B cell (primary cell): ENCODE measurements at places on chromosomes 4 and X. TPM values are rescaled to one million over a fixed set of nuclear protein-coding genes. Genes with fewer than 3 reads are reported as not detected.
A peak's percentile ranks its signal among the peaks of the same experiment; 100 is the strongest.

GRCh38 chrX:87616371-87616770 is 98.8 kb downstream of the KLHL4 start:
- H3K4me1 ChIP-seq, result no peaks in the 10 kb centered on the region
- H3K4me3 ChIP-seq, result no peak overlapping the region
- DNase-seq, result no peak
- no peaks in the 10 kb centered on the region for H3K27me3 ChIP-seq
- H3K36me3 ChIP-seq, result no peaks in the 10 kb centered on the region

DNA sequence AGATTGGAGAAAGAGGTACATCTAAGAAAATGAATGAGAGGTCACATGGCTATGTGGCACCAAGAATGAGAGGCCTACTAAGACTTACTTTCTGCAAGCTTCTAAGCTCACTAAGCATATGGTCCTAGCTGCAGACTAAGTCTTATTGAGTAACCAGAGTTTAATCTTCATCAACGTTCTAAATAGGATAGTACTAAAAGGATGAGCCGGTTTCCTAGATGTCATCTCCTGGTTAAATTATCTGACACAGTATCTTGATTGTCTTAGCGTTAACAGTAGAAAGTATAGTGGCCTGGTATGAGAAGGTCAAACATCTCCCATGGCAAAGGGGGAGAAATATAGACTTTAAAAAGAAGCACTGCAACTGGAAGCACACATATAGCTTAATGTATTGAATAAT is 448.1 kb downstream of the PDGFC start:
- H3K4me3 ChIP-seq, result no peak overlapping the region
- H3K27ac ChIP-seq, result no peak overlapping the region
- no peaks in the 10 kb centered on the region for H3K27me3 ChIP-seq

DNA sequence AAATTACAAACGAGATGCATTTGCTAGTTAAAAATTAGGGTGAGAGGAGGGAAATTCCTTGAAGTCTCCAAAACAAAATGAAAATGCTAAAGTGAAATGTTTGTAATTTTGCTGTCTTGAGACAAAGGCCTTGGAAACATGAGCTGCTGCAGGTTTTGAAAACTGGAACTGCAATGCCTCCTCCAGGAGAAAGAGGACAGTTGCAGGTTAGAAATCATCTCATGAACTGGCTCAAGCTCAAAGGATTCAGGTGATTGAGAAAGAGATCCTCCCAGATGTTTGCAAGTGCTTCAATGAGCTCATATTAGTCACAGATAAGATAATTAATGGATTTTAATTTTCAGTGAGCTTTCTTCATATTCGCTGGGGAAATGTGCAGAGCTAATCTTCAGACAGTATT is 32.4 kb downstream of the SMPX start:
- no peak overlapping the region for H3K4me3 ChIP-seq
- no peaks in the 10 kb centered on the region for H3K4me1 ChIP-seq
- peak; percentile 32 for DNase-seq
- no peak overlapping the region for H3K27ac ChIP-seq
- no peaks in the 10 kb centered on the region for H3K27me3 ChIP-seq
- H3K36me3 ChIP-seq, result no peaks in the 10 kb centered on the region

GRCh38 chrX:71941776-71942175 is 31.1 kb downstream of the NHSL2 start:
- DNase-seq, result no peak
- no peaks in the 10 kb centered on the region for H3K4me1 ChIP-seq
- no peak overlapping the region for H3K27ac ChIP-seq
- no peaks in the 10 kb centered on the region for H3K36me3 ChIP-seq
- H3K27me3 ChIP-seq, result no peaks in the 10 kb centered on the region

DNA sequence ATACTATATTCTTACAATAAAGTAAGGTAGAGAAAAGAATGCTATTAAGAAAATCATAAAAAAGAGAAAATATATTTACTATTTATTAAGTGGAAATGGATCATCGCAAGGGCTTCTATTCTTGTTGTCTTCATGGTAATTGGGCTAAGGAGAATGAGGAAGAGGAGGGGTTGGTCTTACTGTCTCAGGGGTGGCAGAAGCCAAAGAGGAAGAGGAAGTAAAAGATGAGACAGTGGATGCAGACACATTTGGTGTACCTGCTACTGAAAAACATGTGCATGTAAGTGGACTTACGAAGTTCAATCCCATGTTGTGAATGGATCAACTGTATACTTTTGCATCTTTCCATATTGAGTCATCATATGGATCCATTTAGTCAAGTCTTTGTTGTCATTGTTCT is 1502.1 kb upstream of the ADGRL3 start:
- no peak overlapping the region for H3K4me3 ChIP-seq
- H3K27ac ChIP-seq, result no peak overlapping the region
- no peaks in the 10 kb centered on the region for H3K4me1 ChIP-seq

Gene SPIN4
- total RNA-seq, result 5.4 and 5.8 TPM in 2 replicates

Gene CCDC120
- total RNA-seq, result 12.5 and 16.2 TPM in 2 replicates

- H3K36me3 ChIP-seq, result peaks cover 81% of the 10 kb centered on the region
- H3K27me3 ChIP-seq, result no peaks in the 10 kb centered on the region
- peaks cover 32% of the 10 kb centered on the region for H3K4me1 ChIP-seq
These were observed 81.6 kb downstream of the BANK1 start for GRCh38 chr4:101871962-101872676.

DNA sequence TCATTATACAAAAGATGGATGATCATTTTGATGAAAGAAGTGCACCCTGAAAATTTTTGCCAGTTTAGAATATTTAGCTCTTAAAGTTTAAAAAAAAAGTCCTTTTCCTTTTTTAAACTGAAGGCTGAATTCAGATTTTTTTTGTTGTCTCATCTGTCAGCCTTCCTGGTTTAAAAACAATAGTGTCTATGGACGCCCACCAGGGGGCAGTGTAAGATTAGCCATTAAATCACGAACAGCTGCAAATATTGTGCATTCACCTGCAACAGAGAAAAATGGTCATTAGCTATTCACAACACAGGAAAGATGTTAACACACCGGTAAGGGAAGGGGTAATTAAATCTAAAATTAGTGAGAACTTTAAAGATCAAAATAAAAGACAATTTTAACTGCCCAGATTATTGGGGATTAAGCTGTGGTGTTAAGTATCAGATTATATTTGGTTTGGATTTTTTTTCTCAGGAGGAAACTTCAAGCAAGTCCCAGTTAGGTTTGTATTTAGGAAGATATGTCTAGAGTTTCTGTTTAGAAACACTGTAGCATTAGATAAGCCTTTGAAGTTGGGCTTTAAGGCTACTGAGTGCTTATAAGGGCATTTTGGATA is 4.4 kb upstream of the CXorf38 start:
- no peaks in the 10 kb centered on the region for H3K27me3 ChIP-seq
- peaks cover 7% of the 10 kb centered on the region for H3K4me1 ChIP-seq
- H3K4me3 ChIP-seq, result no peak overlapping the region
- DNase-seq, result peak; percentile 74
- H3K27ac ChIP-seq, result no peak overlapping the region
- H3K36me3 ChIP-seq, result peaks cover 6% of the 10 kb centered on the region

Gene SLC10A4
- 0.25 and 0.49 TPM in 2 replicates for total RNA-seq

Gene ABLIM2
- total RNA-seq, result 68.3 and 79.0 TPM in 2 replicates

Gene PABPC1L2B
- total RNA-seq, result not detected in 2 replicates

Gene TRIM2
- total RNA-seq, result 6.4 and 6.7 TPM in 2 replicates

DNA sequence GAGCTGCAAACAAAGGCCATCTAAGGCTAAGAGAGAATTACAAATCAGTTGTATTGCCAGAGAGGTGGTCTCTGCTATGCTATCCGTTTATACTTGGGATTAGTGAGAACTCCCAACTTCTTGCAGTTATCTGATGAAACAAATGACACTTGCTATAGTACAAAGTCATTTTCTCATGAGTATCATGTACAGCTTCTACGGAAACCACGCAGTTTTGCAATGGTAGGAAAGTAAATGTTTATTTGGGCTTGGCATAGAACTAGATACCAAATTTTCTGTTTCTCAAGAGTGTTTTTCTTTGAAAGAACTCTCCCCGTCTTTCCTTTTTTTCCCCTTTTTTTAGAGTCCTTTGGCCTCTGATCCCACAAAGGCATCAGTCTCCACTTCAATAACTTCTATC is 128.2 kb upstream of the ENPEP start:
- no peaks in the 10 kb centered on the region for H3K27me3 ChIP-seq
- H3K4me1 ChIP-seq, result no peaks in the 10 kb centered on the region
- no peak overlapping the region for H3K4me3 ChIP-seq
- no peaks in the 10 kb centered on the region for H3K36me3 ChIP-seq

Gene GC
- total RNA-seq, result not detected in 2 replicates

Gene CCDC158
- total RNA-seq, result not detected in 2 replicates

Gene PRKG2
- total RNA-seq, result 0.83 and 0.86 TPM in 2 replicates

- no peaks in the 10 kb centered on the region for H3K4me1 ChIP-seq
- no peak overlapping the region for H3K4me3 ChIP-seq
- no peaks in the 10 kb centered on the region for H3K36me3 ChIP-seq
- no peak for DNase-seq
These were observed 65.4 kb downstream of the TMEM150C start for GRCh38 chr4:82496349-82496748.

DNA sequence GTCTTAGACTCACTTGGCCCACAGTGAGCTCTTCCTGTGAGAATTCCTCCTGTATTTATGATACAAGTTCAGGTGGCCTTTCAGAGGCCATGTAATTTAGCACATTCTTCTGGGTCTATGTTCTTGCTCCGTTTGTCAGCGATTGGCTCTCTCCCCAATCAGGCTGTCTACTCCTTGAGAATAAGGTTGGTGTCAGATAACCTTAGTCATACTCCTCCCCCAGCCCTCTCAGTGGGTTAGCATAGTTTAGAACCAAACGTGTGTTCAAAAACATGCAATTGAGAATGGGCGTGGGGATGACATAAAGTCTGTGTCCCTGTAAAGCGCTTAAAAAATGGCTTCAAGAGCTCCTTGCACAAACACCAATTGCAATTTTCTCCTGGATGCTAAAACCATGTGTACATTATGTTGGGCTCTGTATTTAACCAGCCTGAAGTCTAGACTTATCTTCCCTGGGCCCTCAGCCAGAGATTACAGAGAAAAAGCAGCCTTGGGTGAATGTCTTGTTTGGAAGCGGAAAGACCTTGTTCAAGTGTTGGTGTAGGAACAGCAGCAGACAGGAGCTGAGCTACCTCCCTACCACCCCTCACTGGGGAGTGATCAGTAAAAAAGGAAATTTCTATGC is 9.9 kb upstream of the CT47C1 start:
- no peak for DNase-seq
- no peaks in the 10 kb centered on the region for H3K36me3 ChIP-seq
- no peaks in the 10 kb centered on the region for H3K27me3 ChIP-seq
- H3K27ac ChIP-seq, result no peak overlapping the region
- H3K4me1 ChIP-seq, result no peaks in the 10 kb centered on the region
- no peak overlapping the region for H3K4me3 ChIP-seq

Gene ARMCX4
- total RNA-seq, result 6.7 and 8.2 TPM in 2 replicates

DNA sequence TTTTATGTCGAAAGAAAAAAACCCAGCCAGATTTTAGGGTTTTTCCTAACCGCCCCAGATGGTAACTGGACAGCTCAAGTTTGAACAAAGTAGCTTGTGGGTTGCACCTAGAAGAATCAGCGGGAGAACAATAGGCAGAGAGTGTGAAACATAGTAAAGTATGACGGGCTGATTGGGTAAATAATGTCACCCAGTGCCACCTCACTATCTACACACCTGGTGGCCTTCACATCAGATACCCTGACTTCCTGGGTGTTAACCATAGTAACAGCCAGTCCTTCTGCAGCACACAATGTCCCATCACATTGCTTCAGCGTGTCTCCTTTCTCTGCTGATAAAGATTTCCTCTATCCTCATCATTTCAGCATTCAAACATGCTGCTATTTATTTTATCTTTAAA is 159.1 kb upstream of the HS3ST1 start:
- DNase-seq, result no peak
- no peaks in the 10 kb centered on the region for H3K27me3 ChIP-seq
- H3K27ac ChIP-seq, result no peak overlapping the region
- no peak overlapping the region for H3K4me3 ChIP-seq
- no peaks in the 10 kb centered on the region for H3K4me1 ChIP-seq
- H3K36me3 ChIP-seq, result no peaks in the 10 kb centered on the region

- H3K36me3 ChIP-seq, result no peaks in the 10 kb centered on the region
- H3K4me3 ChIP-seq, result no peak overlapping the region
- no peak for DNase-seq
- no peaks in the 10 kb centered on the region for H3K4me1 ChIP-seq
- H3K27ac ChIP-seq, result no peak overlapping the region
These were observed 131.7 kb downstream of the REPS2 start for GRCh38 chrX:17078031-17078720.

Gene DYNLT3
- total RNA-seq, result 20.4 and 25.1 TPM in 2 replicates

- DNase-seq, result no peak
- H3K4me1 ChIP-seq, result no peaks in the 10 kb centered on the region
- no peak overlapping the region for H3K4me3 ChIP-seq
- no peaks in the 10 kb centered on the region for H3K36me3 ChIP-seq
- no peaks in the 10 kb centered on the region for H3K27me3 ChIP-seq
- H3K27ac ChIP-seq, result no peak overlapping the region
These were observed 45.5 kb downstream of the GLRB start for GRCh38 chr4:157121401-157121800.

- H3K4me1 ChIP-seq, result no peaks in the 10 kb centered on the region
- no peak overlapping the region for H3K27ac ChIP-seq
- no peak for DNase-seq
- H3K4me3 ChIP-seq, result no peak overlapping the region
- H3K36me3 ChIP-seq, result no peaks in the 10 kb centered on the region
These were observed 351.6 kb upstream of the F9 start for GRCh38 chrX:139178980-139179379.

DNA sequence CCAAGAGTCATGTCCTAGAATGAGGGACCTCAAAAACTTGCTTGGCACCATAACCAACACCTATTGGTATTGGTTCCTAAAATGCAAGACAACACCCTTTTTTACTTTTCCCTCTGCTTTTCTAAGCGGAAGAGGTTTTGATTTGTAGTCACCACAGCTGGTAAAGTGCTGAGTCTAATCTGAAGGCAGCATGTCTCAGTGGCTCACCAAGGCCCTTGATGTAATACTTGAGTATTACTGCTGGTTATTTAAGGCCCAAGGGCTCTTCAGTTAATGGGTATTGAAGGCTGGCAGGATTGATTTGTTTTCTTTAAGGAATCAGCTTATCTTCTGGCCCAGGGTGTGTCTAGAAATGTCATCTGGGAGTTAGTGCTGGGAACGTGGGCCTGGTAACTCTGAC is 735.1 kb downstream of the GLUD2 start:
- H3K4me3 ChIP-seq, result no peak overlapping the region
- no peaks in the 10 kb centered on the region for H3K36me3 ChIP-seq
- no peak overlapping the region for H3K27ac ChIP-seq
- no peak for DNase-seq
- H3K4me1 ChIP-seq, result no peaks in the 10 kb centered on the region
- H3K27me3 ChIP-seq, result no peaks in the 10 kb centered on the region

- H3K27ac ChIP-seq, result no peak overlapping the region
- no peaks in the 10 kb centered on the region for H3K36me3 ChIP-seq
- H3K4me1 ChIP-seq, result no peaks in the 10 kb centered on the region
- no peak for DNase-seq
- no peaks in the 10 kb centered on the region for H3K27me3 ChIP-seq
- H3K4me3 ChIP-seq, result no peak overlapping the region
These were observed 734.1 kb downstream of the ADGRL3 start for GRCh38 chr4:61934198-61934597.

GRCh38 chr4:166802346-166802745 is 431.9 kb downstream of the SPOCK3 start:
- DNase-seq, result no peak
- H3K27ac ChIP-seq, result no peak overlapping the region
- no peaks in the 10 kb centered on the region for H3K36me3 ChIP-seq
- no peaks in the 10 kb centered on the region for H3K4me1 ChIP-seq

Gene TAF7L
- not detected in 2 replicates for total RNA-seq

Gene ENPEP
- total RNA-seq, result not detected in 2 replicates

GRCh38 chr4:169649545-169650226 is 29.3 kb downstream of the CLCN3 start:
- no peaks in the 10 kb centered on the region for H3K27me3 ChIP-seq
- H3K36me3 ChIP-seq, result peaks cover 10% of the 10 kb centered on the region
- no peak overlapping the region for H3K4me3 ChIP-seq
- H3K27ac ChIP-seq, result no peak overlapping the region
